Inflammatory macrophage treated with lipopolysaccharide for 1 hour (primary cell): ENCODE measurements at places on chromosomes 11 and 22.

DNA sequence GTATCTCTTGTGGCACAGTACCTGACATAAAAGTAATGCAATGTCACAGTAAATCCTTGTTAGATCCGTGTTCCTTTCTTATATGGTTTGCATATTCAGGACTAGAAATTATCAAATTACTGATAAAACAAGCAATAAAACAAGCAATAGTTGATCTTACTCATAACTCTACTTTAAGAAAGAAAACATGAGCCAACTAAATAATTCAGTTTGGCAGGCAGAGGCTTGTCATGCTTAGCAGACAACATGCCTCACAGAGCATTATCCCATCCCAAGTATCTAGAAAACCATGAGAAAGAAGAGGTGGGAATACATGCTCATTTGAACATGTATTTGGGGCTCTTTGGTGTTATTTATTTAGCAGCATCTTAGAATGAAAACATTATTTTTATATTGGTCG lies 241.9 kb downstream of the SOX6 start:
- DNase-seq = no peak

GRCh38 chr11:27076121-27076589 lies 35.5 kb downstream of the BBOX1 start:
- DNase-seq = no peak

GRCh38 chr22:20194681-20195593 lies 44.1 kb upstream of the CCDC188 start:
- peak; percentile 86 for DNase-seq

- no peak for DNase-seq
These were observed 38.0 kb downstream of the JHY start for GRCh38 chr11:122920579-122920978.

DNA sequence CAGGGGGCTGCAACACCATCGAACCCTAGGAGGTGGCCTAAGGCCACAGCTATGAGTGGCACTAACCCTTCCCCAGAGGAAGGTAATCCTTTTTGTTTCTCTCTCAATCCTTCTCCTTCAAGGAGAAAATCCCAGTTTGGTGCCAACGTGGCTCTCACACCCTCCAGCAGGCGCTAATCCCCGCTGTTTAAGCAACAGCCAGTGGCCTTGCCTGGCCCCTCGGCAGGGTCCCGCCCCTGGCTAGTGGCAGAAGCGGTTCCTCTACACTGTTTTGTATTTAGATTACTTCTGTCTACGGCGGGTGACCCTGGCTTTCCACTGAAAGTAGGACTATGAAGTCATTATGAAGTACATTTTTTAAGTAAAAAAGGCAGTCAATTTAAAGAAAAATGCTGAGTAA lies 15.5 kb downstream of the GNAZ start:
- no peak for DNase-seq

- no peak for DNase-seq
These were observed at the start of gene OSBP2 for GRCh38 chr22:30694640-30695350. Gene OSBP2, plus strand, starts transcription at chr22:30694874. Its CDS starts 36 bp downstream, at chr22:30694910.

DNA sequence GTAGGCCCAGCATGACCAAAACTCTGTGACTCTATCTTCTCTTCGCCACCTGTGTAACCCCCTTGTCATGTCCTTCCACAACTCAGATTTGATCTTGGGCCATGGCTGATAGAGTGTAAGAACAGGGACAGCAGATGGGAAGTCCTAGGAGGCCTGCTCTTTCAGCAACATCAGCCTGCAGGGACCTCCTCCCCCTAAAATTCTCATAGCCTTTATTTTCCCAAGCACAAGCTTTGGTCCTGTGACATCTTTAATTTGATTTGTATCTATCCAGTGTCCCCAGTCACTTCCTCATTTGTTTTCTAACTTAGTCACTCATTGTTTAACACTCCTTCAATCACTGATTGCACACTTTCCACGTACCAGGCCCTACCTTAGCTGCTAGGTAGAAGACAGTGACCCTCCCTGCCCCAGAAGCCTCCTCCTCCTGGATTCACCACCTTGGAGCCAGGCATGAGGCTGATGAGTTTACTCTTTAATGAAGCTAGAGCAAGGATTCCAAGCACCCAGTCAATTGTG lies 5.3 kb downstream of the UBQLN3 start:
- no peak for DNase-seq

- DNase-seq = no peak
These were observed 22.6 kb downstream of the SLC22A12 start for GRCh38 chr11:64613648-64614047.

DNA sequence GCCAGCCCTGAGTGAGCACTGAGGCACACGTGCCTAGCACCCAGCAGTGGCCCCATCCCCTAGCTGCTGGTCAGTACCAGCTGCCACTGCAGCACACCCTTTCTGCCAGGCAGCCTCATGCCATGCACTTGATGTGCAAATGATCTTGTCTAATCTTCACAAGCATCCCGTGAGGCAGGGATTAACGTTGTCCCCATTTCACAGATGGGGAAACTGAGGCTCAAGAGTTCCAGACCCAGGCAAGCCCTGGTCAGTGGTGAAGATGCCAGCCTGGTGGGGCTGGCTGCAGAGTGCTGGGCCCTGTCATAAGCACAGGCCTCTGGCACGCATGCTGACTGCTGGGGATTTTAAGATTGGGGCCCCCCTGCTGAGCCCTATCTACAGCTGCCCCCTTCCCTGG lies 8.4 kb upstream of the CDKN1C start:
- DNase-seq = no peak

DNA sequence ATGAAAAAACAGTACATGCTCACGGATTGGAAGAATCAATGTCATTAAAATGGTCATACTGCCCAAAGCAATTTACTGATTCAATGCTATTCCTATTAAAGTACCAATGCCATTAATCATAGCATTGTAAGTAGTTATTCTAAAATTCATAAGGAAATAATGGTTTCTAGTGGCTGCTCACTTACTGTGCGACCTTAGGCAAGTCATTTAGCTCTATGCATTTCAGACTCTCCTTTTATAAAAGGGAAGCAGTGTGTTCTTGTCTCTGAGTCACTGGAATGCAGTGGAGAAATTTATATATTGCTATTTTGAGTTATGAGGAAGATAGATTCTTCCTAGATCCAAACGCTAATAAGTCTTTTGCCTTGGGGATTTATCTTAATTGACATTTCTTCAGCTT lies 174.8 kb downstream of the KCNA4 start:
- no peak for DNase-seq

DNA sequence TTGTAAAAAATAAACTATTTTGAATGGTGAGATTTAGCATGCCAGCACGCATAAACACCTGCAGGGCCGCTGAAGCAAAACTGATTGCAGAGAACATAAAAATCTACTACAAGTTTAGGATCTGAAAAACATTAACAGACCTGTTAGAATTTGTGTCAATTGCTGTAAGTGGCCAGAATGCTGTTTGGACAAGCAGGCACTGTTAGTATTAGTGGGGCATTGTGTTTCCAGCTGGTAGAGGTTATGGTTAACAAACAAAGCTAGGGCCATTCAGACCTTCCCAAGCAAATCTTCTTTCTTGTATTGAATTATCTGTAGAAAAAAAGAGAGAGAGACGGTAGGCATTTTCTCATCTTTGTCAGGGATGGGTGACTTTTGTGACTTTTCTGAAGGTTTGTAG lies 57.6 kb upstream of the OLFML1 start:
- DNase-seq = no peak

GRCh38 chr11:12211331-12212065 lies 101.1 kb downstream of the MICAL2 start:
- no peak for DNase-seq

DNA sequence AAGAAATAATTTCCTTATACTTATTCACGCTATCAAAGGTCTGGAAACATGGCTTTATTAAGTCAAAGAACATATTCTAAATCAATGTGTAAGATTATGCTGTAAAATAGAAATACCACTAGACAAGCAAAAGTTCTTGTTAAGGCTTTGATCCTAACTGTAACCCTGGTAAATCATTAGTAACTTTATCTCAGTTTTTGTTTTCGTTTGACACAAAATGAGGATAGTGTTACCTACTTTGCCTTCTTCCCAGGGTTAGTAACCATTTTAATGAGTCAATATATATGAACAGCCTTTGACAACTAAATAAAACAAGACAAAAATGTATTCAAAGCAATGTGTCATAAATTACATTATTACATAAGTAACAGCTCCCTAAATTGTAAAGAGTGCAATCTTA lies 1336.3 kb downstream of the FAM181B start:
- DNase-seq = no peak

DNA sequence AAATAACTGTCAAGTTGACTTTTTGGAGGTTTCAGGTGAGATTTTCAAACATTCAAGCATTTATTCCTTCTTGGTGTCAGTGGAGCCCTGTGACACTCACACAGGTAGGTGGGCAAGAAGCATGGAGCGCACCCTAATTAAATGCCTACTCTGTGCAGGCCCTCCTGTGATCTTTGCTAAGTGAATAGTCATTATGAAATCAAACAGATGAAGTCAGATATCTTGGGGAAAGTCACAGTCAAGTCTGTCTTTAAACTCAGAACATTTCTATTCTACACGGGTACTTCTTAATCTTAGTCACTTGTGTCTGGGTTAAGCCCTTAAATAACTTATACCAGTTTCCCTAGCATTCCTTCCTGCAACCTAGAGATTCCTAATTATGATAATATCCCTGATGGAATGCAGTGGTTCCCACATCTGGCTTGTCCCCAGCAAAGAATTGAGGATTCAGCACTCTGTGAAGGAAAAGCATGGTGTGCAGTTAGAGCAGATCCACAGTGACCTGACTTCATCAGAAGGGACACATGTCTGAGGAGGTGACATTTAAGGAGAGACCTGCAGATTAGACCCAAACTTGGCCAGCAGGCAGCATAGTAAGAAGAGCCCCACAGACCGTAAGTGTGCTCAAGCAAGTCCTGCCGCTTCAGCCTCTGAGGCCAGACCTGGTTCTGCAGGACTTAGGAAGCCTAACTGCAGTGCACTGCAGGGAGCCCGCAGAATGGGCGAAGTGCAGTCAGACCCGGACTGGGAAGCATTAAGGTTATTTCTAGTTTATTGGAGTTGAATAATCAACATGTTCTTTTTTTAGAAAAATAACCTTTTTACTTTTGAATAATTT lies 85.3 kb upstream of the GAL start:
- DNase-seq = no peak

- DNase-seq = no peak
These were observed 31.2 kb downstream of the GAB2 start for GRCh38 chr11:78386215-78386941.

GRCh38 chr22:37569009-37569920 lies 9.0 kb downstream of the CDC42EP1 start:
- no peak for DNase-seq
